ENCODE measurements at places on chromosomes 7 and 10. TPM values are rescaled to one million over a fixed set of nuclear protein-coding genes. Genes with fewer than 3 reads are reported as not detected.

Gene TMEM236
- 2.8 TPM for total RNA-seq

Gene PAPSS2
- total RNA-seq = 183 TPM

Gene UCMA
- not detected for total RNA-seq

Gene FAM241B
- total RNA-seq = 9.6 TPM

DNA sequence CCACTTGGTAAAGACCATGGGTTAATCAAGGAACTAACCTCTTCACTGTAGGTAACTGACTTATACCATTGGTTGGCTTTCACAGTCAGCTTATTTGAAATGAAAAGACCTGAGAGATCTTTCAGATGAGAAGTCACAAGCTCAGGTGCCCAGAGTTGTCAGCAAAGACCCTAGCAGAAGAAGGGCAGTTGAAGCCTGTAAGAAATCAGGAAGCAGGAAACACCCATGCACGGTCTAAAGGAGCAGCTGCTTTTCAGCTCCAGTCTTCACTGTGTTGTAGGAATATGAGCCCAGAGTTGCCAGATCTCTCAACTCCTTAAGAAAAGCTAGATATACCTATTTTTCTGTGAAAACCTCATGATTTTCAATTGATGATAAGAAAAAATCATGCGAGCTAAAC lies 130.0 kb downstream of the ARID5B start:
- no peak overlapping the region for H3K27ac ChIP-seq
- DNase-seq = no peak
- no peaks in the 10 kb centered on the region for H3K36me3 ChIP-seq

DNA sequence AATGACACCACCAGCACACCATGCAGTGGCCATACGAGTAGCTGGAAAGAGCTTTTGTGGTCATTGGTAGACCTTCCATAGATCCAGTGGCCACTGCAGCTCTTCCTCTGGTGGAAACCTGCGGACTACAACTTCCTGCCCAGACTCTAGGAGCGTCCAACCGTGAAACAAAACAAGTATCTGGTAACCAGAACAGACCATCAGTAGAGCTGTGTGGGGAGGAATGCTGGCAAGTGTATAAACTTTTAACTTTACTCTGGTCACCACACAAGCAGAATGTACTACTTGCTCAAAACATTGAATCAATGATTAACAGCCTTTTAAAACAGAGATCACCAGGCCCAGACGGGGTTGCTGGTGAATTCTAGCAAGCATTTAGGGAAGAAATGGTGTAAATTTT lies 154.7 kb upstream of the DGKB start:
- H3K27ac ChIP-seq = no peak overlapping the region
- H3K4me3 ChIP-seq = no peak overlapping the region
- H3K4me1 ChIP-seq = no peaks in the 10 kb centered on the region
- H3K36me3 ChIP-seq = no peaks in the 10 kb centered on the region

DNA sequence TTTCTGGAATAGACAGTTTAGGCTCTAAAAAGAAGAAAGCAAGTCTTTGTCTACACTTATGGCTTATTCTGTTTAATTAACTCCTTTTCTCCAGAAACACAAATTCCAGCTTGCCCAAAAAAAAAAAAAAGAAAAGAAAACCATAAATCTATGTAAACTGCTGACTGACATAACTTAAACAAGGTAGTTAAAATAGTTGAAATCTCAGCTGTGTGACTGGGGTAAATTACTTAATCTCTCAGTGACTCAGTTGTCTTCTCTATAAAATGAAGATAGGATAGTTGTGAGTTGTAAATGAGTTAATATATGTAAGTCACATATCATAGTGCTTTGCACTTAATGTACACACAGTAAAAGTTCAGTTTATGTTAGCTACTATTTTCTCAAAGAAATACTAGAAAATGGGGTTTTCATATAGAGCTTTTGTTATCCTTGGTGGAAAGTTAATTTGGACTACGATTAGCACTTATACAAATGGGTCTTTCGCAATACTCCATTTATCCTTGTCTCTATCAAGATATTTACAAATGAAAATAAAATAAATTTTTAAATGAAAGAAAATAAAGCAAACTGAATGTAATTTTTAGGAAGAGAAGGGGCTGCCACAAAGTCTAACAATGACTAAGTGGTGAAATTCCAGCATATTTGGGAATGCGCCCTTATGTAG lies 200.9 kb downstream of the MBL2 start:
- no peak overlapping the region for H3K4me3 ChIP-seq
- DNase-seq = no peak
- no peaks in the 10 kb centered on the region for H3K27me3 ChIP-seq
- no peaks in the 10 kb centered on the region for H3K4me1 ChIP-seq
- H3K27ac ChIP-seq = no peak overlapping the region
- H3K36me3 ChIP-seq = no peaks in the 10 kb centered on the region

DNA sequence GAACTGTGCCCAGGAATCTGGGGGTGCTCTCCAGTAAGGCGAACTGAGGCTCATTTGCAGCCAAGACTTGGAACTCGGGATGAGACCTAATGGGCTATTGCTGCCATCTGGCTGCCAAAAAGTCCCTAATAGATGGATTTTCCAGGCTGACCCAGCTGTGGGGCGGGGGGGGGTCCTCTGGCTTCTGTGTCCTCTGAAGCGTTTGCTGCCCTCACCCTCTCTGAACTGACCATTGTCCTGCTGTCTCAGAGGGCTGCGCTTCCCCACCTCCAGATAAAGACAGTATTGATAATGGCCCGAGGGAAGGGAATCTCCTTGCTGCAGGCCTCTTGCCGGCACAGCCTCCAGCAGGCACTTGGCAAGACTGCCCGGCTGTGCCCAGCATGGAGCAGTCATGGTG lies 46.6 kb downstream of the CLEC2L start:
- H3K27me3 ChIP-seq = no peaks in the 10 kb centered on the region
- no peak overlapping the region for H3K27ac ChIP-seq
- H3K4me3 ChIP-seq = no peak overlapping the region
- no peak for DNase-seq
- H3K4me1 ChIP-seq = no peaks in the 10 kb centered on the region
- H3K36me3 ChIP-seq = no peaks in the 10 kb centered on the region

DNA sequence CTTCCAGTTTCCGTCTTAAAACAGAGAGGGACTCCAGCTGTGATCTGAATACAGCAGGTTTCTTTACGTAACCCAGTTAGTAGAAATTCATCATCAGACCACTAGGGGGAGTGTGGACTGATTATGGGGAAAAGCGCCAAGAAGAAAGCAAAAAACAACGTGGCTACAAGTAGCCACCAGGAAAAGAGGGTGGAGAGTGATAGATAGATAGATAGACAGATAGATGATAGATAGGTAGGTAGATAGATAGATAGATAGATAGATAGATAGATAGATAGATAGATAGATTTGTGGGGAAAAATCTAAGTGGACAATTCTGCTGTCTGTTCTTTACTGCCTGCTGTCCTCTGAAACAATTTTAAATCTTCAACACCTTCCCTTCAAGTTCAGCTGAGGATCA lies 12.7 kb upstream of the AKR1B10 start:
- DNase-seq = no peak
- peaks cover 4% of the 10 kb centered on the region for H3K4me1 ChIP-seq
- no peak overlapping the region for H3K27ac ChIP-seq
- H3K36me3 ChIP-seq = no peaks in the 10 kb centered on the region

- H3K4me1 ChIP-seq = peaks cover 3% of the 10 kb centered on the region
- no peaks in the 10 kb centered on the region for H3K36me3 ChIP-seq
- H3K27me3 ChIP-seq = no peaks in the 10 kb centered on the region
- no peak overlapping the region for H3K4me3 ChIP-seq
These were observed 104.7 kb upstream of the KLF14 start for GRCh38 chr7:130838738-130839137.

- no peak overlapping the region for H3K4me3 ChIP-seq
- no peaks in the 10 kb centered on the region for H3K36me3 ChIP-seq
These were observed 11.2 kb downstream of the C10orf120 start for GRCh38 chr10:122688293-122688989.

DNA sequence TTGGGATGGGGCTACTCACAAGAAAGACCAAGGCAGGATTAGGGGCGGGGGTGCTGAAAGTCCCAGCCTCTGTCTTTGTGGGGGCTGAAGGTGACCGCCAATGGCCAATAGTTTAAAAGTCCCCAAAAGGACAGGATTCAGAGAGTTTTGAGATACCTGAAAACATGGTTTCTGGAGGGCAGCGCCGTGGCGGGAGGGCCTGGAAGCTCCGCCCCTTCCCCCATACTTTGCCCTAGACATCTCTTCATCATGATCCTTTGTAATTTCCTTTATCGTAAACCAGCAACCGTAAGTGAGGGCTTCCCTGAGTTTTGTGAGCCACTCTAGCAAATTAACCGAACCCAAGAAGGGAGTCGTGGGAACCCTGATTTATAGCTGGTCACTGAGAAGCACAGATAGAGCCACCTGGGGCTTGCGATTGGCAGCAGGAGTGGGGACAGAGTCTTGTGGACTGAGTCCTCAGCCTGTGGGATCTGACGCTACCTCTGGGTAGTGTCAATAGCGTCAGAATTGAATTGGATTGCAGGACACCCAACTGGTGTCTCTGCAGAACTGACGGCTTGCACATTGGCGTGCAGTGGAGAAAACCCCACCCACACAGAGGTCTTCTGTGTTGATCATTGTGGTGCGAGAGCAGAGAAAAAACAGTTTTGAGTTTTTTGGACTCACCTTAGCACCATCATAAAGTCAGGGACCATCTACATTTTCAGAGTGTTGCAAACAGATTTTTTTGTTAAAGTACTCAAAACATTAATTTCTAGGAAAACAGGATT lies 169.3 kb downstream of the USP6NL start:
- no peak overlapping the region for H3K4me3 ChIP-seq
- no peak for DNase-seq
- H3K36me3 ChIP-seq = no peaks in the 10 kb centered on the region
- no peak overlapping the region for H3K27ac ChIP-seq
- no peaks in the 10 kb centered on the region for H3K4me1 ChIP-seq
- peaks cover 29% of the 10 kb centered on the region for H3K27me3 ChIP-seq

GRCh38 chr10:119306986-119307392 lies 99.6 kb downstream of the GRK5 start:
- no peaks in the 10 kb centered on the region for H3K27me3 ChIP-seq
- H3K36me3 ChIP-seq = no peaks in the 10 kb centered on the region
- no peak overlapping the region for H3K27ac ChIP-seq
- H3K4me1 ChIP-seq = peaks cover 50% of the 10 kb centered on the region
- no peak overlapping the region for H3K4me3 ChIP-seq

DNA sequence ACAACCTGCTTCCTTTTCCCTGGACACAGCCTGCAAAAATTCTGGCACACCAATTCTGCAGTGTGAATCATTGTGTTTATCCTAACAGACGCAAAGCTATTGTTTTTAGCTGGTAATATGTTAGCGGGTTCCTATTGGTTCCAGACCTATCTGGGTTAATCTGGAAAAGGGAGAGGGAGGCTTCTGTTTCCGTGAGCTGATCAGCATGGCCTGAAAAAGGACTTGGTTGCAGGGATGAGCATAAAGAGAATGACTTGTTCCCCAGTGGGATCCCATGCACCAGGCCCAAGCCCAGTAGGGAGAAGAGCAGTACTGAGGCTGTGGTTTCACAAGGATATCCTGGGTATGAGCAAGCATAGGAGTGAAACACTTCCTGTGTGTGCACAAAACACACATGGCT lies 78.4 kb downstream of the PDE1C start:
- no peak for DNase-seq
- H3K27me3 ChIP-seq = no peaks in the 10 kb centered on the region
- no peak overlapping the region for H3K4me3 ChIP-seq
- peak overlapping the region; percentile 31 for H3K27ac ChIP-seq
- no peaks in the 10 kb centered on the region for H3K36me3 ChIP-seq

DNA sequence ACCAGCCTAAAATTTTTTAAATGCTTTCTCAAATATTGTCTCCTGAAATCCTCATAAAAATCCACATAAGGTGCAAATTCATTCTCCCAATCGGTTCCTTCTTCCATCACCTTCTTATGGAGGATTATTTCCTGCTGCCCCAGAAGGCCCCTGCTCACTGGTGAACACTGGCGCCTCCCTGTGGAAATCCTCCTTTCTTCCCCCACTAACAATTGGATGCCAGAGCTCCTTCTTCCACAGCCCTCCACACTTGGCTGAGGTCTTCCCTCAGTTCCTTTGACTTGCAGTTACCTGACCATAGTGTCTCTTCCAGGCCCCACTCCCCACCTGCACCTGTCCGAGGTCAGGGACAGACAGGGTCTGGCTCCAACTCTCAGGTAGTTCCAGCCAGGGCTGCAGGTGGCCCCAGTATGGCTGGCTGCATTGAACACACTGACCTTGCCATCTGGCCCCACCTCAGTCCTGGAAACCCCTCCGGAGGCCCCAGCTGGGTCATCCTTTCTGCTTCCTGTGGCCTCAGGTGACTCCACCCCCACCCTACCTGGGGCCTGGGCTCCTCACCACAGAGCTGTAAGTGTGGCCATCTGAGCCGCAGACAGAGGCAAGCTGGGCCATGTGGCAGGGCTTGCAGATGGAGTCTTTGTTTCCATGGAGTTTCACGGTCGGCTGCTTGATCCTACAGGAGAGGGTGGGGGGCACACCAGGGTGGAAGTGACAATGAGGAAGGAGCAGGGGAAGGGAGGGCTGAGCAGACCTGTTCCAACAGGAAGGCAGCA lies 18.4 kb downstream of the SPOCK2 start:
- no peaks in the 10 kb centered on the region for H3K27me3 ChIP-seq
- no peaks in the 10 kb centered on the region for H3K4me1 ChIP-seq
- H3K4me3 ChIP-seq = no peak overlapping the region
- DNase-seq = no peak
- peaks cover 3% of the 10 kb centered on the region for H3K36me3 ChIP-seq

DNA sequence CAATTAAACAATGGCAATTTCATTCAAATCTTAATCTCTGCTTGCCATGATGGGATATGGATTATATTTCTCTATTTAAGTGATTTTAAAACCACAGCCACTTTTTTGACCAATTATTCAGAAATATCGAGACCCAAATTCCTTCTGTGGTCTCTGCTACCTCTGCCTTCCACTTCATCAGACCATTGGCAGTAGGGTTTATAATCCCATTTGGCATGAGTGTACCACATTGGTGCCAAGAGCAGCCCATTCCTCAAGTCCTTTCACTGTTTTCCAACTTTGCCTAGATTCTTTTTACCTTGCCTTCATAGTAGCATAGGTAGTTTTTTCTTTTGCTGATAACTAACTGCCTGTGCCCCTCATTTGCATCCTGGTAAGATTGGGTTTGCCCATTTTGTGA lies 319.9 kb downstream of the ARL4A start:
- H3K4me3 ChIP-seq = no peak overlapping the region
- DNase-seq = no peak
- H3K27ac ChIP-seq = no peak overlapping the region
- H3K36me3 ChIP-seq = no peaks in the 10 kb centered on the region
- no peaks in the 10 kb centered on the region for H3K27me3 ChIP-seq
- no peaks in the 10 kb centered on the region for H3K4me1 ChIP-seq

All from left lung (tissue), 14 donors.